ENCODE measurements at places on chromosomes 1 and 21.
A peak's percentile ranks its signal among the peaks of the same experiment; 100 is the strongest.

DNA sequence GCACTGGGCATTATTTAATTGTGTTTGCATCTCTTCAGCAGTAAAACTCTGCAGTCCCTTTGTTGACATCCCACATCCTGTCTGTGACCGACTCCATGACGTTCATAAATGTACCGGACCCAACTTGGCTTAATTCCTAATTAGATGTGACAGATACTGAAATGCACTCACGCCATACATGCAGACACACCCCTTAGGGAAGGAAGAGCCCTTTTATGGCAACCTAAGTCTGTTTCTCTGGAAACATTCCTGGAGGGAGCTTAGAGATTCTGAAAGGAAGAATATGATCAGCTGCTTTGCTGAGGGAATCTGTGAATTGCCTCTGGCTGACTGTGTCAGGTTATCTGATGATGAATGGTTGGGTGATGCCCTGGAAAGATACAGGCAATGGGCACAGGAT is 33.4 kb downstream of the ADAMTS5 start:
- DNase-seq: no peak

- no peak for DNase-seq
Observed at GRCh38 chr1:43286115-43286514, 734 bp upstream of the C1orf210 start.

DNA sequence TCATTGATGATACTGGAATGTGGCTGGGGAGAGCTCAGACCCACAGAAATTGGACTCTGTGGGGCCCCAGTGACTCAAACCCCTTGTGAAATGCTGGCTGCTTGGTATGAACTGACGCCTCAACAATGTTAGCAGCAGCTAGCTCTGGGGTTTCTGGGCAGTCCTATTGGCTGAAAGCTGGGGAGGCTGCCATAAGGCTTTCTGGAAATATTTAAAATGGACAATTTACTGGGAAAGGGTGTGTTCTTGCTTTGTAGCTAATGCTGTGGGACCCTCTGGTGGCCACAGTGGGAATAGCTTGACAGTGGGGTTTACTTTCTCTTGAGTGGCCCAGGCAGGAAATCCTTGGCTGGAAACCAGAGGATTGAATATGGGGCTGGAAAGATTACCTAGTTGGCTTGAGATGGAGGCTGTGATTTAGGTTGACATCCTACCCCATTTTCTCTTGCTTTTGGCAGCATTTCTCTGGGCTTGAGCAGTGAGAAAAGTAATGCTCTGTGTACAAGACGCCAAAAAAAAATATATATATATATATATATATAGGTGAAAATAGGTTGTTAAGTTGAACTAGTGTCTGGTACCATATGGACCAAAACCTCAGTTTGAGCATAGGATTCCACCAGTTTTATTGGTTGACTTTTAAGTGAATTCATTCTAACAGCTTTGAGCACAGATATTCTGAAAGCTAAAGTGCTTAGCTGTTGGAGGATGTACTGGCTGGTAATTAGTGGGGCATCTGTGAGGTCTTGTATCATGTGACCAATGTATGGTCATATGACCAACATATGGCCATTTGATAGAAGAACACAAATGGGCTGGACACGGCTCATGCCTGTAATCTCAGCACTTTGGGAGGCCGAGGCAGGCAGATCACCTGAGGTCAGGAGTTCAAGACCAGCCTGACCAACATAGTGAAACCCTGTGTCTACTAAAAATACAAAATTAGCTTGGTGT is 8.2 kb upstream of the S100A10 start:
- DNase-seq: peak; percentile 73

DNA sequence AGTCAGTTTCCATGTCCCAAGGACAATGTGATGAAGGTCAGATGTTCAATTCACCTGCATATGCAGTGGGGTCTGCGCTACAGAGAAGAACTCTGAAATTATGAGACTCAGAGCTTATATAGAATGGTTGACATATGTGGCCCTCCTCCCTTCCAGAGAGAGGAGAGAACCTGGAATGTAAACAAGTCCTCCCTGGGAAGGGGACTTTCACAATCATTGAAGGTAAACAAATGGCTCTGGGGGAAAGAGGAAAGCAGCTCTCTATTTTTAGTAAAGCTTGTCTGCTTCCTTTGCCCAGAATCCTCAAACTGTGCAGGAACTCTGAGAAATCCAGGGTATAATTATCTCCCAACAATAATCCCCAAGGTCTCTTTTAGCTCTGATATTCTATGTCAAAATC is 9.8 kb downstream of the OVGP1 start:
- DNase-seq: no peak

- no peak for DNase-seq
Observed at GRCh38 chr1:149849111-149849946, 50.0 kb upstream of the BOLA1 start.

GRCh38 chr1:196309386-196309785 is 298.9 kb downstream of the KCNT2 start:
- no peak for DNase-seq

GRCh38 chr1:90412563-90412962 is 304.5 kb downstream of the BARHL2 start:
- no peak for DNase-seq

- DNase-seq: no peak
Observed at GRCh38 chr1:192632641-192633532, 3.1 kb upstream of the RGS13 start.

DNA sequence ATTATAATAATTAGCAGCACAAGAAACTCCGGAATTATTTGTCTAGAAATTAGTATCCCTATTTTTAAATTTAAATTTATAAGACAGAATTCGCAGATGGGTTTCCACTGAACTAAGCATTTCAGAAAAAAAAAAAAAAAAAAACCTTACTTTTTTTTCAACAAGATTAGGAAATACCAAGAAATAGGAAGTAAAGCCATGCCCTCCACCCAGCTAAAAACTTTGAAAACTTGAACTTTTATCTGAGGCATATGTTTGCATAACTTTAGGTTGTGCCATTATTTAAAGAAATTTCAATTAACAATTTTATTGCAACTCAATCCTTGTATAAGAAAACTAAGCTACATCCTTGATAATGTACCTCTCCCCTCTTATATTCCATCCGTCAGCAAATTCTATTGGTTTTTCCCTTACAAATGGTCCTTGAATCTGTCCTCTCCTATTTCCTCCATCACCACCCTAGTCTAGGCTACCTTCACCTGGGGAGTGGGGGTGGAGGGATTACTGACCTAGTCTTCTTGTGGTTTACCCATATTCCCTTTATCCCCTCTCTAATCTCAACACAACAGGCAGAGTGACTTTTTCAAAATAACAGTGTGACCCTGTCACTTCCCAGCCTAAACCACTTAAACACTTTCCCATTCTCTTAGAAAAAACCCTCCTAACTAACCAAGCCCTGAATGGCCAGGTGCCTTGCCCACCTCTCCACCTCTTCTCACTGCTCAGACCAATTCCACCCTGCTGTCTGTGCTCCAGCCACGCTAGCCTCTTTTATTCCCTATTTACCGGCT is 1.4 kb upstream of the EVI5 start:
- DNase-seq: no peak

DNA sequence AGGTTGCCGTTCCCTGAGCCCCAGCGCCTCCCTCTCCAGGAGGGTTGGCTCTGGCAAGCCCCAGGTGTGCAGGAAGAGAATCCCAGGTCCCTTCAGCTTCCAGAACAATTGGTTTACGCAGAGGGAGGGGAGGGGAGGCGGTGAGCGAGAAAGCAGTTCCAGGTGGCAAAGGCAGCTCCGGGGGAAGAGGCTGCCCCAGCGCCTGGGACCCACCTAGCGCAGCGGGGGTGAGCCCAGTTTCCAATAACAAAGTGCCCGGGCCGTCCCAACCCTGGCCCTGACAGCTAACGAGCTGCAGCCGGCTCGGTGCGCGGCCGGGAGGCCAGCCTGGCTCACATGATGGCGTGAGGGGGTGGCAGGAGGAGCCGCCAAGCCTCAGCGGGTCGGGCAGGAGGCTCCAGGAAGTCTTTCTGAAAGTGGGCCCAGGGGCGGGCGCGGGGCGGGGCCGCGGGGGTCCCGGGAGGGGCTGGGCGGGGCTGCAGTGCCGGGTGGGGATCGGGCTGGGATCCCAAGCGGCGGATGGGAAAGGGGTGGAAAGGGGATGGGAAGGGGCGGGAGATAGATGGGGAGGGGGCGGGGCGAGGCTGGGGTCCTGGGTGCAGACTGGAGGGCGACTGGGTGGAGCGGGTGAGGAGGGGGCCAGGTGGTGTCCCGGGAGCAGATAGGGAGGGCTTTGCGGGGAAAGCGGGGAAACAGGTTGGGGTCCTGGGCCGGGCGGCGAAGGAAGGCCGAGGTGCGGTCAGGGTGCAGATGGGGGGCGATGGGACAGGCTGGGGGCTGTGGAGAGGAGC is 22.8 kb downstream of the DHRS3 start:
- peak; percentile 27 for DNase-seq

DNA sequence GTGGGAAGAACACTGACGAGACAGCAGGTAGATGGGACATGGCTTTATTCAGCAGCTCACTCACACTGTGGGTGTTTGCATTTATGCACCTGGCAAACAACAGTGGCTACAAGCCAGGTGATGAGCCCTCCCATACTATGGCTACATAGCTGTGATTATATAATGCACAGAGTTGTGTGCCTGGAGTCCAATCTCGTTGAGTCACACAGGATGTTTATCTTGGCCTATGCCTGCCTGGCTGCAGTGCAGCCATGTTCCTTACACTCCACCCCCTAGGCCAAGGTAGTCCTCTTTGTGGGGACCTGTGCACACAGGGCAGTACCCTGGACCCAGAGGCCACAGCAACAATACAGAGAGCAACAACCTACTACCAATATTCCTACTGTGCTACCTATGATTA is 1643.8 kb downstream of the MRPL39 start:
- no peak for DNase-seq

GRCh38 chr1:207029701-207030521 is 2.6 kb downstream of the C1orf116 start:
- DNase-seq: no peak

GRCh38 chr1:69363236-69363635 is 204.5 kb upstream of the LRRC7 start:
- no peak for DNase-seq

DNA sequence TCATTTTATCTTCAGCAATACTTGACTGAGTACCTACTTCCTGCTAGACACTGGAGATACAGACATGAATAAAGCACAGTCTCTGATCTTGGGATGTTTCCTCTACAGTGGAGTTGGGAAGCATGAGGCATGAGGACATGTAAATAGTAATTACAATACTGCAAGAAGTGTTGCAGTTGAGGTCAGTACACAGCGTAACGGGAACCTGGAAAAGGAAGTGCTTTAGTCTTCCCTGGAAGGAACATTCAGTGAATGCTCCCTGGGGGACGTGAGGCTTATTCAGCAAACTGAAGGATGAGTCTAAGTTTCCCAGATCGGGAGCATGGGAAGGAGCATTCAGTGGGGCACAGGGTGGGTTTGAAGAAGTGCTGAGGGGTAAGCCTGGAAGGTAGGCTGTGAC is 112.4 kb downstream of the PIK3R3 start:
- no peak for DNase-seq

DNA sequence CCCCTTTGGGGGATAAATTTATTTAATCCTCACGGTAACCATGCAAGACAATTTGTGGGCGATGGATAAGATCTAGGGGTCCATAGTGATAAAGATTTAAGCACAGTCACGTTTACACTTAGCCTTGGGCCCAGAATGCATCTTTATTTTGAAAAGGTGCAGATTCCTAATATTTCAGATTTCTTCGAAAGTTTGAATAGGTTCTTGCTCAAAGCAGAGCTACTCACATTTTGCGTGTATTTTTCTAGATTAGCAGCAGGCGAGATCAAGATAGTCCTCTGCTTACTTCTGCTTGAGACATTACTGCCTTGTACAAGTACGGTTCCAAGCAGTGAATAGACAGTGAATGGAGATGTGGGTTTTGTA is 647 bp downstream of the TSEN15 start:
- no peak for DNase-seq

DNA sequence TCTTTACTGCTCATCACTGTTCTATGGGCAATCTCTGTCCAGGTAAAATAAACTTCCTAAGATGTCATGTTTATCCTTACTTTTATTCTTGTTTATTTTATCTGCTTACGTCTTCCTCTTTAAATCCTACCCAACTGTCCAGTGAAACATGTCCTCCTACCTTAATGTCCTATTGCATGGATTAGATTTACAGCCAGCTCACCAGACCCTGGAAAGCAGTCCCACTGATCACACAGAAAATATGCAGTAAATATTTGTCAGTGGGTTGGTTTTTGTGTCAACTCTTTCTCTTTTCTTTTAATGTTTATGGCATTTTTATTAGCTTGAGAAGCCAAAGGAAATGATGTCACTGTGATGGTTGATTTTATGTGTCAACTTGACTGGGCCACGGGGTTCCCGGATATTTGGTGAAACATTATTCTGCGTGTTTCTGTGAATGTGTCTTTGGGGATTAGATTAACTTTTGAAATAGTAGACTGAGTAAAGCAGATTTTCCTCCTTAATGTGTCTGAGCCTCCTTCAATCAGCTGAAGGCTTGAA is 258.3 kb downstream of the SRGAP2C start:
- no peak for DNase-seq

DNA sequence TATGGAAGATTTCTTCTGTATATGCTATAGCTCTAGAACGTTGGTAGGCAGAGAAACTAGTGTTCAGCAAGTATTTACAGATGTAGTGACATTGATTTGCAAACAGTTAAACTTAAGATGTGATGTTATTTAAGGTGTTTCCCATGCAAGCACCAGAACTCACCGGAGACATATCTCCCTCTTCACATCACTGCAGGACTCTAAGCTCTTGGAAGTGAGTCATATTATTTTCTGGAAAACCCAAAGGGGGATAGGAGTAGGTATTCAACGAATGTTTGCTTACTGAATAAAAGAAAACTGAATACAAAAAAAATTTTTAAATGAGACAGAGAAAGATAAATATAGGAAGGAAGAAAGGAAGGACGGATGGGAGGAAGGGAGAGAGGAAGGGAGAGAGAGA is 25.0 kb downstream of the RGS4 start:
- no peak for DNase-seq

DNA sequence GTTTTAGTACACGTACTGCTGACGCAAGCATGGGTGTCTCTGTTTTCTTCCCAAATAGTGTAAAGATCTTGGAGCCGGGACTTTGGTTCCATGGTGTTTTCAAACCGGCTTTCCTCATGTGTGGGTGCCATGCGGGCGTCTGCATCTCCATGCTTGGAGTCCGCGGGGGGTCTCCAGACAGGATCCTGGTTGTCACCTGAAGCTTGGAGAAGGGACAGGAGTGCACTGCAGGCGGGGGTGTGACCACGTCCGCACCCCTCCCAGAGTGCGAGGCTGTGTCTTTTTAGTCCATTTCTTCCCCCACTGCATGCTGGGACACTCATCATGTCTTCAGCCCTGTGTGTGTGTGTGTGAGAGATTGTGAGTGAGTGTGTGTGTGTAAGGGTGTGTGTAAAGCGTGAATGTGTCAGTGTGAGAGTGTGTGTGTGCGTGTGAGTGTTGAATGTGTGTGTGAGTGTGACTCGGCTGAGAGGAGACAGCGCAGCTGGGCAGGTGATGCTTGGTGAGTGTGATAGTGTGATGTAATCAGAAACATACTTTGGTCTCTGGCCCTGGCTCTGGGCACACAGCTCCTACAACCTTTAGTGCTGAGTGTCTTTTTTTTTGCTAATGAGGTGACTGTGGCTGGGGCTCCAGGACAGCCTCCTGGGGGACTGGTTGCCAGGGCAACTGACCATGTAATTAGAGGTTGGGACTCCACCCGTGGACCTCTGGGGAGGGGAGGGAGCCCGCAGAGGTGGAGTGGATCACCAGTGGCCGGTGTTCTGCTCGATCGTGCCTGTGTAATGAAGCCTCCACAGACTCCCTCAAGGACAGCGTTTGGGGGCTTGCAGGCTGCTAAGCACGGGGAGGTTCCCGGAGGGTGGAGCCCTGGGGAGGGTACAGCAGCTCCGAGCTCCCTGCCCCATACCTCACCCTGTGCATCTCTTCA is 55.1 kb downstream of the AGPAT3 start:
- DNase-seq: no peak

GRCh38 chr1:113895961-113896360 is 8.6 kb upstream of the BCL2L15 start:
- no peak for DNase-seq

- DNase-seq: no peak
Observed at GRCh38 chr1:65558215-65558614, 137.7 kb downstream of the LEPR start.

Measured in effector CD8-positive, alpha-beta T cell (primary cell).